ENCODE measurements at places on chromosomes 12 and 14. TPM values are rescaled to one million over a fixed set of nuclear protein-coding genes. Genes with fewer than 3 reads are reported as not detected.

Gene NDUFA12
- total RNA-seq, result 170 TPM

Gene BCL7A
- total RNA-seq, result 22.1 TPM

DNA sequence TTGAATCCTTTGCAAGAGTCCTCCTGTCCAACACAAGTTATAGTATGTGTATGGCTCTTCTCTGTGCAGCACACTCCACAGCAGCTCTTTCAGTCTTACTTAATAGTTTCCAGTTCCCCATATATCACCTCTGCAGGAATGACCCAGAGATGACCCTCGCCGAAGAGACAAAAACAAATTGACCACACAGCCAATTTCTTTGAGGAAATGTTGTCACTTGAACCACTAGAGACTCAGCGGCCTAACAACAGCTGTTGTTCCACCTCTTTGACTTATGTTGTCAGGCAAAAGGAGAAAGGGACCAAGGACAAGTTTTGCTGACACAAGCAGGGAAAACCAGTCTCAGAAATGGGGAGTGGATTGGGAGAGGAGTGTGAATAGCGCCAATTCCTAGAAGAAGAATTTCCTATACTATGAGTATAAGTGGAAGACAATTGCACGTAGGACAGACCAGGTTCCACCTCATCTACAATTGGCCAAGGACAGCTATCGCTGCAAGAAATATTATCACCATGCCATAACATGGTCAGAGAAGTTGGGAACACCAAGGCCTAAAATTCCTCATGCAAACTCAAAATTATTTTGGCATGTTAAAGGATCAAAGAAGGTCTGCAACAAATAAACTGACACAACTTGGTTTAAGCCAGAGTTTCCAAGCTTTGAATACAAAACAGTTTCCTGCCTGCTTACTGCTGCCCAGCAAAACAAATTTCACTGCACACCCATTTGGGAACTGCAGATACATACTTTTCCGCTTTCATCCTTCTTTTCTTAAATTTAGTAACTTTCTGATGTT lies 41.7 kb upstream of the ITPR2 start:
- no peaks in the 10 kb centered on the region for H3K27me3 ChIP-seq
- no peak for DNase-seq
- H3K27ac ChIP-seq, result no peak overlapping the region

GRCh38 chr14:77027538-77028383 lies 747 bp downstream of the IRF2BPL start:
- H3K36me3 ChIP-seq, result no peaks in the 10 kb centered on the region
- peaks cover 52% of the 10 kb centered on the region for H3K4me1 ChIP-seq
- H3K4me3 ChIP-seq, result peak overlapping the region; percentile 63
- peak; percentile 36 for DNase-seq
- peaks cover 42% of the 10 kb centered on the region for H3K27me3 ChIP-seq

DNA sequence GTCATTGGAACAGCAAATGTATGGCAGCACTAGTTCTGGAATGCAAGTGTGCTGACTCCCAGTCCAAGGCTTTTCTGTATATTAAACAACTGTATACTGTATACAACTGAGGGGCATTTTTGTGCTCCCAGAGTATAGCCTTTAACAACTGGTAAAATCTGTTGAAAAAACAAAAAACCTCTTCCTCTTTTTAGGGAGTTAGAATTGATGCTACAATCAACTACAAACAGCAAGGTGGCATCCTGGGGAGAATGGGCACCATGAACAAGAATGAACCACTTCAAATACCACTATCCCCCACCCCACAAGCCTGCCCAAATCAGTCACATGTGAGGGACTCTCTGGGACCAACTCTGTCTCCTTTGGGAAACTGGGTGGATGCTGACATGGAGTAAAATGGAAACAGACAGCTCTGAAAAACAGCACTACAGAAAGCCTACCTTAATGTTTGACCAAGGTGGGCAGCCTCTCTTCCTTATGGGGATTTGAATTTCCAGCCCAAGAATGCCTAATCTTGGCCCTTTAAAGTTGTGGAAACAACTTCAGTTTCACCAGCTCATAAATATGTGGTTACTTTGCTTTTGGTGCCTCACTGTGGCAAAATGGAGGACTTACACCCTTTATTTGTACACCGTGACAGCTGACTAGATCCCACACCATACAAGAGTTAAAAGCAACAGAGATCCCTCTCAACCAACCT lies 7.5 kb downstream of the VTI1B start:
- no peaks in the 10 kb centered on the region for H3K27me3 ChIP-seq
- no peak overlapping the region for H3K4me3 ChIP-seq
- no peaks in the 10 kb centered on the region for H3K36me3 ChIP-seq
- peak; percentile 55 for DNase-seq

DNA sequence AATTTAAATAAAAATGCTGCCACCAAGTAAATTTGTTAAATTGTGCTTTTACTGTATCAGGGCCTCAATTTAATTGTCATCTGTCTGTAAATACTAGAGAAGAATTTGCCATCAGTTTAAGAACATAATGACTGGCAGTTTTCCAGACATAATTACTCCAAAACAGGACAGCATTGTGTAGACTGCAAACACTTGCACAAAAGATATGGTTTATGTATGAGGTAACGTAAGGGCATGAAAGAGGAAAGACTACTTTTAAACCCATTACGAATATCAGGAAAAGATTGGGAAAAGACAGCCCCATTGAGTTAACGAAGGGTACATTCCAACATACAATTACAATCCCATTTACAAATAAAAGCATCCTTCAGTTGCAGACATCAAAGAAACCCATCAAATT lies 59.8 kb upstream of the KRR1 start:
- H3K27ac ChIP-seq, result no peak overlapping the region
- no peaks in the 10 kb centered on the region for H3K4me1 ChIP-seq
- no peaks in the 10 kb centered on the region for H3K27me3 ChIP-seq
- H3K4me3 ChIP-seq, result no peak overlapping the region
- no peaks in the 10 kb centered on the region for H3K36me3 ChIP-seq

DNA sequence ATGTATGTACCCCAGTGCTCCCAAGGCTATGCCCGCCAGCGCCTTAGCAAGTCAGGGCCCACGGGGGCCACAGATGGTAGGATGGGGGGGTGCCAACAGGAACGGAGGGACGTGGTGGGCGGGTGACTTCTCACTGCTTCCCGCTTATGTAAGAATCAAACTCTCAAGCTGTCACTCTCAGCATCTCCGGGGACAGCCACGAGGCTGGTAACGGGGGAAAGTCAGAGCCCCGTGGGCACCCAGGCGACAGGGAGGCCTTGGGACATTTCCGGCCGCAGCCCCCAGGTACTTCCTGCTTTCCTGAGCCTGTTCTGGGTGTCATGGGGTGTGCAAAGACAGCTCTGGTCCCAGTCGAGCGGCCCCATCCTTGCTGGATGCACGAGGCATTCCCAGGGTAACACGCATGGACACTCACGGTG lies 59.3 kb downstream of the TESC start:
- H3K4me1 ChIP-seq, result peaks cover 8% of the 10 kb centered on the region
- H3K4me3 ChIP-seq, result no peak overlapping the region
- no peak for DNase-seq

GRCh38 chr12:105892362-105892910 lies 246.3 kb downstream of the NUAK1 start:
- H3K4me1 ChIP-seq, result peaks cover 9% of the 10 kb centered on the region
- no peak overlapping the region for H3K4me3 ChIP-seq
- H3K27me3 ChIP-seq, result no peaks in the 10 kb centered on the region
- no peaks in the 10 kb centered on the region for H3K36me3 ChIP-seq
- no peak for DNase-seq

DNA sequence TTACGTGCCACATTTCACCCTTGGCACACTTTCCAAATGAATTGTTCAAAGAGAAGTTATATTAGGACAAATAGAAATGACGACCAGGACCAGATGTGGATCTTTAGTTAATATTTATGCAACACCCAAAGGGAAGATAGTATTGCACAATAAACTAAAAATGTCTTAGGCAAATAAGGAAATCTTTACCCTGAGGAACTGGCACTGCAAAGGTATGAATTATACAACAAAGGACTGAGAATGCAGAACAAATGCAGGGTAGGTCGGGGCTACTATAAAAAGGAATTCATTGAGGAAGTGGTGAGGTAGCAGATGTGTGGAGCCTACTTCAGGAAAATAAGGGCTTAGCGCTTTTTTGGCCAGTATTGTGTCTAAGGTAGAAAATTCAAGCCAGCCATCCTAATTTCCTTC lies 3.9 kb upstream of the TMTC2 start:
- no peak overlapping the region for H3K27ac ChIP-seq
- no peak overlapping the region for H3K4me3 ChIP-seq
- H3K36me3 ChIP-seq, result no peaks in the 10 kb centered on the region
- H3K4me1 ChIP-seq, result peaks cover 6% of the 10 kb centered on the region

GRCh38 chr14:22896356-22896755 lies 13.3 kb downstream of the REM2 start:
- no peaks in the 10 kb centered on the region for H3K36me3 ChIP-seq
- no peak overlapping the region for H3K27ac ChIP-seq
- no peak for DNase-seq
- no peak overlapping the region for H3K4me3 ChIP-seq
- H3K4me1 ChIP-seq, result peaks cover 10% of the 10 kb centered on the region

DNA sequence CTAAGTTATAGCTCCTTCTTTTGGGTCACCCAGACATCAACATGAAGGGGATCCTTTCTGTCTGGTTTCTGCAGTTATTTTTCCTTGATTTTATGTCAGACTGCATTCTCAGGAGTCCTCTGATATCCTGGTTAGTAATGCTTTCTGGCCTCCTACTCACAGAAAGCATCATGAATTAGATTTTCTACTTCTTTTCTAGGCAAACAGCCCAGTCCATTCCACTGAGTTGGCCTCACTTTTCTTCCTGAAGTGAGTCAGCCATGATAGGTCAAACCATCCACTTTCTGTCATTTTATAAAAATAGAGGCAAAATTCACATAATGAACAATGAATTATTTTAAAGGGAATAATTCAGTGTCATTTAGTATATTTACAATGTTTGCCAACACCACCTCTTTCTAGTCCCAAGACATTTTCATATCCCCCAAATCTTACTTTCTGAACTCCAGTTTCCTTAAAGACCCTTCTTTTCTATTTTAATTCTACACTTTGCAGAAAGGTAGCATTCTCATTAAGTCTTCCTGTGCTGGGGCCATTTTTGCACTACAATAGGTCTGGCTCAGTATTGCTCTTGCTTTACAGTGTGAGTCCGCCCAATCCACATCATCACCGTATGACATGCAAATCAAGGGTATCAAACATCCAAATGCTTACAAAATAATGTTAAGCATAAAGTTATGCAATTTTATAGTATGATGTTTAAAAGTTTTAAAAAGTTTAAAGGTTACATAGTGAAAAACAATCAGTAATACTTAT lies 95.1 kb downstream of the UNC79 start:
- H3K27me3 ChIP-seq, result no peaks in the 10 kb centered on the region
- DNase-seq, result no peak
- H3K27ac ChIP-seq, result no peak overlapping the region
- H3K36me3 ChIP-seq, result no peaks in the 10 kb centered on the region
- H3K4me3 ChIP-seq, result no peak overlapping the region
